Activated naive CD8-positive, alpha-beta T cell treated with anti-CD3 and anti-CD28 coated beads, Interleukin-2, amount 10 ng/mL, durations not matched to agents 7 days and 5 days (primary cell): ENCODE measurements at places on chromosomes 2 and 18. TPM values are rescaled to one million over a fixed set of nuclear protein-coding genes. Genes with fewer than 3 reads are reported as not detected.

GKN1 gene
- not detected for total RNA-seq

TRIM43 gene
- total RNA-seq: not detected

DHRS9 gene
- total RNA-seq: 0.34 TPM

- no peaks in the 10 kb centered on the region for H3K27me3 ChIP-seq
- no peak for DNase-seq
- H3K27ac ChIP-seq: no peak overlapping the region
- no peak overlapping the region for H3K4me3 ChIP-seq
- peaks cover 9% of the 10 kb centered on the region for H3K4me1 ChIP-seq
- H3K36me3 ChIP-seq: no peaks in the 10 kb centered on the region
These were observed 8.8 kb downstream of the SNTG2 start for GRCh38 chr2:959457-959856.

DNA sequence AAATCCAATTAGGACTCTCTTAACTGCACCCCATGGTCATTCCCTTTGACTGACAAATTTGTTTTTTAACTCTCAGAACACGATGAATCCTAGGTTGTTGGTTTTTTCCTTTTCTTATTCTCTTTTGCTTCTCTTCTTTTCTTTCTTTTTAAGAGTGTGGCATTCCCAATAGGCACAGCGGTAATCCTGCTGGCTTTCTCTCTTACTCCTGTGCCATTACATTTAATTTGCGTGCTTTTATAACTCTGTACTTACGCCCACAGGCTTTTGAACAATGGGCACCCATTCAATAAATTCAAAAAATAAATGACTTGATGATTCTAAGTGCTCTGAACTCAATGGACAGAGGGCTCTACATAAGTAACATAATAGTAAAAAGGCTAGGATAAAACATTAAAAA lies 189.0 kb upstream of the SMAD7 start:
- H3K27me3 ChIP-seq: no peaks in the 10 kb centered on the region
- H3K36me3 ChIP-seq: peaks cover 4% of the 10 kb centered on the region
- no peak for DNase-seq
- no peak overlapping the region for H3K4me3 ChIP-seq
- peaks cover 1% of the 10 kb centered on the region for H3K4me1 ChIP-seq

DNA sequence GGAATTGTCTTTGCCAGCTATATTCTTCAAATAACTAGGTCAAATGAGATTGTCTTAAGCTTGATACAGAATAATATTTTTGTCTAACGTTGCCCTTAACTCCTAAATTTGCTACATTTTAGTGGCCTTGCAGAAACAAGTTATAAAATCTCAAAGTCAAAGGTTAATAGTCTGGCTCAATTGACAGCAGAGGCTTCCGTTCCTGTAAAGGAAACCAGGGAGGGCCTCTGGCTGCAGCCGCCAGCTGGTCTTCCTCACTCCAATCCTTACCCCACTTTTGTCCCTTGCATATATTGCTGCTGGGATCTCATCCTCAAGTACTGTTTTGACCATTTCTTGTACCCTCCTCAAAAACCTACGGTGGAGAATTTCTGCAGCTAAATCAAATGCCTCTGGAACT lies 17.1 kb downstream of the CYB5A start:
- no peak for DNase-seq
- H3K27me3 ChIP-seq: no peaks in the 10 kb centered on the region
- H3K36me3 ChIP-seq: no peaks in the 10 kb centered on the region
- H3K4me1 ChIP-seq: no peaks in the 10 kb centered on the region
- no peak overlapping the region for H3K4me3 ChIP-seq
- no peak overlapping the region for H3K27ac ChIP-seq

GRCh38 chr18:26196605-26197004 lies 29.6 kb upstream of the TAF4B start:
- no peak overlapping the region for H3K27ac ChIP-seq
- H3K36me3 ChIP-seq: peaks cover 2% of the 10 kb centered on the region
- H3K4me3 ChIP-seq: no peak overlapping the region
- peaks cover 6% of the 10 kb centered on the region for H3K4me1 ChIP-seq

- no peak for DNase-seq
- H3K4me3 ChIP-seq: no peak overlapping the region
- H3K27me3 ChIP-seq: peaks cover 5% of the 10 kb centered on the region
- H3K36me3 ChIP-seq: no peaks in the 10 kb centered on the region
These were observed 54.8 kb downstream of the KIAA2012 start for GRCh38 chr2:202127687-202128331.
